ENCODE measurements at places on chromosomes 7 and 10. TPM values are rescaled to one million over a fixed set of nuclear protein-coding genes. Genes with fewer than 3 reads are reported as not detected.

Gene HOXA5
- total RNA-seq = 25.9 TPM

Gene SPAG6
- total RNA-seq = not detected

Gene SVOPL
- total RNA-seq = not detected

Gene TEX36
- total RNA-seq = not detected

Gene CPA4
- 3.0 TPM for total RNA-seq

Gene TMEM176B
- 122 TPM for total RNA-seq

Gene SYNPO2L
- 0.13 TPM for total RNA-seq

Gene CLDN3
- not detected for total RNA-seq

Gene OPN1SW
- total RNA-seq = not detected

Gene RBP3
- not detected for total RNA-seq

Data from omental fat pad (tissue), 4 donors.